KG1 (cell line): ENCODE measurements at places on chromosomes 5 and 9.
A peak's percentile ranks its signal among the peaks of the same experiment; 100 is the strongest.

DNA sequence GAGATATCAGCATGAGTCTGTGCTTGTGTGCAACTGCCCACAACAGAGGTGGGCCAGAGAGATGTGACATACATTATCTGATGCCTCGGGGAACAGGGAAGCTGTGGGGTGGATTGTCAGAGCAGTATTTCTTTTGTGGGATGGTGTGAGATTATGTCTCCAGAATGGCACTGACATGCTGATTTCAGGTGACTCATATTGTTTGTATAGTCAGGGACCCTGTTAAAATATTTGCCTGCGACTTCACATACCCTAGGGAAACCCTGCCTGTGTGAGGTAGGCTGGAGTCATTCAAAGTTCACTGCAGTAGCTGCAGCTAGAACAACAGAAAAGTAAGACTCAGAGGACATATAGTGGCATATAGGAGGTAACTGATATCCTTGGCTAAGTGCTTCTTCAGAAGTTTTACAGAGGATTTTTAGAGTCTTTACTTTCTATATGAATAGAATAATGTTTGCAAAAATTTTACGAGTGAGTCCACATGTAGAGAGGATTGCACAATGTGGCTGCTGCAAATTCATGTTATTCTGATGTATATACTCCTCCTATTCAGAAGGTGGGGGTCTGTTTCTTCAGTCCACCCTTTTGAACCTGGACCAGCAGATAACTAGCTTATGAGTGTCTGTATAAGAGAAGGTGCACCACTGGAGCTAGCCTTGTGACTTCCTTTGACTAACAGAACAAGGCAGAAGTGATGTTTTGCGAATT lies 89.3 kb downstream of the MACIR start:
- DNase-seq = no peak

- DNase-seq = no peak
These were observed 22.4 kb downstream of the SH3TC2 start for GRCh38 chr5:149040421-149040820.

GRCh38 chr9:76107482-76107881 lies 217.0 kb downstream of the PCSK5 start:
- DNase-seq = no peak

DNA sequence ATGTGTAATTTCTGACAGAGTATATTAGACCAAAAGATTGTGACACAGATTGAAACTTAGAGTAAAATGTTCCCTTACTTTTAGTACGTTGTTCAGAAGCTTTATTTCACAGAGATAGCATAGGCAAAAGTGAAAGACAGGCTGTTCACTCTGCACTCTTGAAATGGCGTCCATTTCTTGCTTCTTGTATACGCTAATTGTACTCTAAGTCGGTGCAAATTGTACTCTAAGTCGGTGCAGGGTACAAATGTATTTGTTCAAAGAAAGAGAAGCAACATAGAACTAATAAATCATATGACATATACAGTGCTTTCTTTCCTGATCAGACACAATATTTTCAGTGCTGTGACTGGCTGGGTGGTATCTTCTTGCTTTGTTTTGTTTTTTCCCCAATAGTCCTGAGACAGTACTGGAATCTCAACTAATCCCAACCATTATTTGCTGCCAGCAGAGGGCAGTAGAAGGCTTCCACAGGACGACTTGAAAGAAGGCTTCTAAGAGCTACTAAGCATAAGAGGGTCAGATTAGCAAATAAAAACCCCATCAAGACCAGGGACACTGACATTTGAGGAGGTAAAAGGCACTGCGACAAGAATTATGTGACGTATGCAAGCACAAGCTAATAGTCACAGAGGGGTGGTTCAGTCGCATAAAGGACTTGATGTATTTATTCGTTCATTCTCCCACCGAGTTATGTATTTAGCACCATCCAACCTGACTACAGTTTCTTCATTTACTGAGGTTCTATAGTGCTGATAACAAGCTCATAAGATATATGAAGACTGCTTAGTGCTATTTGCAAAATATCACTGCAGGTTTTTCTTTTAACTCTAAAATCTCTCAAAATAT lies 831.8 kb downstream of the TAF11L14 start:
- DNase-seq = peak; percentile 44

DNA sequence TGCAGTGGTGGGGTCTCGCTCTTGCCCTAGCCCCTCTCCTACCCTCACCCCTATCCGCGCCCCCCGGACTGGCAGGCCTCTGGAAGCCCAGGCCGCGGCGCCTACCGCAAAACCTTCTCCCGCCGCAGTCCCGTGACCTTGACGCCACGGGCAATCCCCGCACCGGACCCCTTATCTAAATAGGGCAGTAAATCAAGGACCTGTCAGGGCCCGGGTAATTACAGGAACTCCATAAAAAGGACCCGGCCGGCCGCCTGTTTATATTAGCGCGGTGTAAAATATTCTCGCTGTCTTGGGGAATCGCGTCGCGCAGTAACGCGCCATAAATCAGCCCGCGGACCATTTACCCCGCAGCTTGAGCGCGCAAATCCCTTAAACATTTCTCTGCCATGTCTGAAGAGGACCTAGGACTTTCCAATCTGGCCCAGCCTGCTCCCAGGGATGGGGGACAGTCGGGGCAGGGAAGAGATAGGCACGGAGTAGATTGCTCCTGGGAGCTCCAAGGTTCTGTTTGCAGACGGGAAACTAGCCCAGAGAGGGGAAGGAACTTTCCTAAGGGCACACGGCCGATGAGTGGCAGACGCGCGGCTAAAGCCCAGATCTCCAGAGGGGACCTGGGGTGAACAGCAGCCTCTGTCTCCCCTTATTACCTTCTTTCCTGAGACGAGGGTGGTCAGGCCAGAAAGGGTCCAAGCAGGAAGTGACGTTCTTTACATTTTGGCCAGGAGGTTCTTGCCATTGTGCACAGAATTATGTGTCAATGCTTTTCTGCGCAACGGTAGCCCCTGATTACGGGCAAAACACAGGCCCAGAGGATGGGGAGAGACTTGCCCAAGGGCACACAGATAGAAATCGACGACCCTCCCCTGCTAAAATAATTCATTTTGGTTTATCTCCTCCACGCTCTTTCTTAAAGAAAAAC lies 4.8 kb upstream of the HAND1 start:
- DNase-seq = no peak

DNA sequence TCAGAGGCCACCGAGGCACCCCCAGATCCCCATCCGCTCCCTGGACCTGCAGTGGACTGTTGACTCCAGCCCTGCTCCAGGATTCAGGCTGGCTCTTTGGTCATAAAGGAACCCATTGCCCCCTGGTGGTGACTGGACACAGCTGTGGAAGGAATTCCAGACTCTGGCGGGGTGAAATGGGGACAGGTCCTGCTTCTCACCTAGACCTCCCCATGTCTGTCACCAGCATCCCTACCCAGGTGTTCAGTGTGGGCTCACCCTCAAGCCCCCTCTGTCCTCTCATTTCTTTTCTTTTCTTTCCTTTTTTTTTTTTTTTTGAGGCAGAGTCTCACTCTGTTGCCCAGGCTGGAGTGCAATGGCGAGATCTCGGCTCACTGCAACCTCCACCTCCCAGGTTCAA lies 25.5 kb upstream of the STXBP1 start:
- DNase-seq = no peak

GRCh38 chr9:130243015-130243881 lies 22.3 kb upstream of the HMCN2 start:
- DNase-seq = no peak

DNA sequence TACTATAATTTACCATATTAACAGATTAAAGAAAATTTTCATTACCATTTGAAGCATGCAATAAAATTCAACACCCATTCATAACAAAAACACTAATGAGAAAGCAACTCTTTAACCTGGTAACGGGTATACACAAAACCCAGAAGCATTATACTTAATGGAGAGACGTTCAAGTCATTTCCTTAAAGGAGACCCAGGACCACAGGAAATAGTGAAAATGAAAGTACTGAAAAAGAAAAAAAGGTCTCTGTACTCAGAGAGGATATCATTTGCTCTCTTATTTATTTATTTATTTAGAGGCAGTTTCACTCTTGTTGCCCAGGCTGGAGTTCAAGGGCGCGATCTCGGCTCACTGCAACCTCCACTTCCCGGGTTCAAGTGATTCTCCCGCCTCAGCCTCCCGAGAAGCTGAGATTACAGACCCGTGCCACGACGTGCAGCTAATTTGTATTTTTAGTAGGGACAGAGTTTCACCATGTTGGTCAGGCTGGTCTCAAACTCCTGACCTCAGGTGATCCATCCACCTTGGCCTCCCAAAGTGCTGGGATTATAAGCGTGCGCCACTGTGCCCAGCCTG lies 61.6 kb downstream of the SETX start:
- DNase-seq = no peak

DNA sequence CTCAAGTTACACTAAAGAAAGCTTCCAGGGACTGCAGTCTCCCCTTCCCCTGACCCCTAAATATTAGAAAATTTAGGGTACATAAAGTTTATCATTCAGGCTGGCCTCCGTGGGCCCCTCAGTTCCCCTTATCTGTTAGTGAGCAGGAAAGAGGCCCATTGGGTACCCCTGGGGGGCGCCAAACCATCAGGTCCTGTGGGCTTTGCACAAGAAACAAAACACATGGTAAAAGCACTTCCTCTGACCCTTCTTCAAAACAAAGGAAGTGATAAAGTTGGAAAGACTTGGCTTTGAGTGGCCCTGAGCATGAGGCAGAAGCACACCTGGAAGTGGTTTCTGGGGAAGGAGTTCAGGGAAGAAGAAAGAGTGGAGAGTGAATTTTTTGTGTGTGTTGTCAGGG lies 213.0 kb downstream of the SMARCA2 start:
- DNase-seq = no peak

GRCh38 chr9:83569326-83569725 lies 31.1 kb upstream of the FRMD3 start:
- peak; percentile 68 for DNase-seq

DNA sequence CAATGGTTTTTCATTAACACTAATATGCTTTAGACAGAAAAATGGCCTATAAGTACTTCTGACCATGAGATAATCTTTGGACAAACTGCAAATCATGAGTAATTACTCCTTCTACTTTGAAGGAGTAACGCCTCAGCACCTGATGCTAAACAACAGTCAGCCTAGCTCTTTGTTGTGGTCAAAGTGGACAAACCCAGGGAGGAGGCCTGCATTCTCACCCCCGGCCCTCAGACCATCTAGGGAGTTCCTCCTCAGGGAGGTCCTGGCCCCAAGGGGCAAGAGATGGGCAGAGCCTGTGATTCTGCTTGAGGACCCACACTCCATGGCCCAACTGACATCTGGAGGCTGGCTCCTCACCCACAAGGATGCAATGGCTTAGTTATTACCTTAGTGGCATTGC lies 48.2 kb upstream of the ANGPTL2 start:
- no peak for DNase-seq

DNA sequence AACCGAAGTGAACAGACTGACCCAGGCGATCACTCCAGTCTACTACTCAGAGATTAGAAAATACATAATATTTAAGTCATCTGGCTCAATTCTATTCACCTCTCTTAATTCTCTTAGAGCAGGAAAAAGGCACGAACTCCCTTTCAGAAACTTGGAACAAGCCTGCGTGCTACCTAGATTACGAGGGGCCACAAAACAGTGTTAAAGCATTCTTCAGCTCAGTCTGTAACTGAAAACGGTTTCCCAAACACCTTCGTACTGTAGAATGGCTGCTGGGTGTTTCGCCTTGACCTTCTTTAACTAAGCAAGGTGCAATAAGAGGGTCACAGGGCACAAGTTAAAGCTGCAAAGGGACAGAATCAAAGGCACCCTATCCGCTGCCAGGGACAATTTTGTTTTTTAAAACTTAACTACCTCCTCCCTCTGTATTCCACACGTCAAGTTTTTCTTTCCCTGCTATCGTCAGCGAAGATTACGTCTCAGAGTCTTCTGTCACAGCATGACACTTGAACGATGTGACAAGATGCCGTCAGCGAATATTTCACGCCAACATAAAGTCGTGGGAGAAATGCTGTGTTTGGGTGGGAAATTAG lies 687 bp downstream of the LYSMD3 start:
- no peak for DNase-seq

- no peak for DNase-seq
These were observed 333.3 kb downstream of the ARRDC3 start for GRCh38 chr5:91049800-91050199.
